ENCODE measurements at places on chromosomes 2 and 18. TPM values are rescaled to one million over a fixed set of nuclear protein-coding genes. Genes with fewer than 3 reads are reported as not detected.

Gene MGAT4A
- 5.6 TPM for total RNA-seq

Gene RNF103
- 8.5 TPM for total RNA-seq

Gene DLGAP1
- total RNA-seq = 59.5 TPM

DNA sequence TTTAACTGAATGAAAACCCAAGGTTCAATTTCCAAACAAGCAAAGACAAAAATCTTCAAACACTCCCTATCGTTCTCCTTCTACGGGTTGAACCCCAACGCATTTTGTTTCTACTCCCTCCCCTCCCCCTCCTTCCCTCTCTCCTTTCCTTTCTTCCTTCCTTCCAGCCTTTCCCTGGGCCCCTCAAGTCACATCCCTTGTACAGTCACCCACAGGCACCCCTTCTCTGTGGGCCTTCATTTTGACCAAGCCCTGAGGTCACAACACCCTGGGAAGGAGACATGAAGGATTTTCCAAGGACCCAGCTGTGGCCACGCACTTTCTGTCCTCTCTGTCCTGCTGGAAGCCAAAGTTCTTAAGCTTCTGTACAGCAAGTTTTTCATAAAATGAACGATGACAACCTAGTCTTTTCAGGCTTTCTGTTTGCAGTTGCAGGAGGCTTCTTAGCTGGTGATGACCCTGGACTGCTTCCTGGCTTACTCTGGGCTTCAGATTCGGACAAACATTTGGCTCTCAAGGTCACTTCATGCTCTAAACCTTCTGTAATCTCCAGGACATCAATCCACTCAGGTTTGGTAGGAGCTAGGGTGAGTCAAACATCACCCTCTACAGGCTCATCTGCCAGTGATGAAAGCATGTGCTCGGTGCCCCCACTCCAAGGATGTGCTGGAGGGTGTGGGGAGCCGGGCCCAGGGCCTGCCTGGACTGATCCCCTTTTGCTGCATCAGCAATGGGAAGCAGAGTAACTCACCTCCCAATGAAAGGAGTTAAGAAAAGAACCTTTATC, 25.5 kb downstream of the TMEM247 start:
- DNase-seq = no peak
- no peaks in the 10 kb centered on the region for H3K27me3 ChIP-seq
- no peaks in the 10 kb centered on the region for H3K36me3 ChIP-seq
- H3K27ac ChIP-seq = no peak overlapping the region
- H3K4me3 ChIP-seq = no peak overlapping the region
- H3K4me1 ChIP-seq = peaks cover 14% of the 10 kb centered on the region

DNA sequence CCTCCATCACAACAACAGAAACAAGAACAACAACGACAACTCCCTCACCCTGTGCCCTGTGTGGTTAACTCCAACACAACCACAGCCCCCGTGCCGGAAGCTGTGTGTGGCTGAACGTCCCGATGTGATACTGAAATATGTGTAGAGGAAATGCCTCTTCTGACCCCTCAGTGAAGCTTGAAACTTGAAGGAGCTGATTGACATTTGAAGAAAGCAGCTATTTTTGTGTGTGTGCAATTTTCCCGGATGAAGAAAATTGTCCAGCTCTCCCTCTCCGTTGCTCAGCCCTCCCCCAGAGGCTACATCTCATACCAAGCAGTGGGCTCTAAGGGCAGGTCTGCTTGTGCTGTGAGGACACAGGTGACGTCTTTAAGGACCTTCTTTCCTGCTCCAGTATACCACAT, 173.8 kb downstream of the ICOS start:
- no peaks in the 10 kb centered on the region for H3K27me3 ChIP-seq
- no peak overlapping the region for H3K4me3 ChIP-seq
- no peaks in the 10 kb centered on the region for H3K36me3 ChIP-seq
- DNase-seq = no peak
- H3K4me1 ChIP-seq = peaks cover 12% of the 10 kb centered on the region

Gene DGUOK
- 57.2 TPM for total RNA-seq

DNA sequence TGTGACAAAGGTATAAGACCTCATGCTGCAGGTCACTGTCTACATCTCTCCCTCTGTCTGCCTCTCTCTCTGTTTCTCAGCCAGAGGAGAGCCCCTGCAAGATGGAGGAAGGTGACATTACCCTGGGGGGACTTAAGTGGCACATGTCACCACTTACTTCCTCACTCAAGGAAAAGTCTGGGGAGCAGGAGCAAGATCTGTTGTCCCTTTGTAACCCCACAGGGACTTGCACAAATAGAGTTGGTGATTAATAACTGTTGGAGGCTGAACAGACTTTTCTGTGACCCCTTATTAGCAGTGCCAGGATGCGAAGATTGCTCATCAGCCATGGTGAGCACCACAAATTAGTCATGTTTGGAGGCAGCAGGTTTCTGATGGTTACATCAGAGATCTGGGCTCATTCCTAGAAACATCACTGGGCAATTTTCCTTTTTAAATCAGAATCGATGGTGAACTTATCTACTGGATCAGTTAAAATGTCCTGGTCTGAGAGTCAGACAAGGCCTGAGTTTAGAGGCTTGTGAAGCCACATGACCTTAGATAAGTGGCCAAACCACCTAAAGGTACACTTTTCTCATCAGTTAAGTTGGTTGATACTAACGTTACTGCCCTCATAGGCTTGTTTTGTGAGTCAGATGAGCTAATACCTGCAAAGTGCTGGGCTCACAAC, 81.2 kb upstream of the LTBP1 start:
- no peak overlapping the region for H3K27ac ChIP-seq
- H3K36me3 ChIP-seq = no peaks in the 10 kb centered on the region
- no peak for DNase-seq
- H3K4me3 ChIP-seq = no peak overlapping the region
- H3K27me3 ChIP-seq = no peaks in the 10 kb centered on the region

DNA sequence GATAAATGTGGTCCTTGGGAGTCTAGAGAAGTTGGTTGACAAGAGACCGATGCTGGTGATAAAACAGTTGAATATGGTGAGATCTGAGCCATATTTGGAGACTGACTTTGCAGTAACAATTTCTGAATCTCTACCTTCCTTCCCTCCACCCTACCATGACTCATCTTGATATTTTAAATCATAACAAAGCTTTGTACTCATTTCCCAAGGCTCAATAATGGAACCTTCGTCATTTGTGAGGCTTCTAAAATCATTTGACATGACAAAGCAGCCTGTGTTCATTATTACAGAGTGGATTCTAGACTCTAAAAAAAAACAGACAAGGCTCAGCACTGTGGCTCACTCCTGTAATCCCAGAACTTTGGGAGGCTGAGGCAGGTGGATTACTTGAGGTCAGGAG, 38.5 kb upstream of the PDCL3 start:
- no peak overlapping the region for H3K4me3 ChIP-seq
- no peak overlapping the region for H3K27ac ChIP-seq
- 0 out of 2 replicates have a peak, but pooled peaks cover 6% of the 10 kb centered on the region for H3K4me1 ChIP-seq

DNA sequence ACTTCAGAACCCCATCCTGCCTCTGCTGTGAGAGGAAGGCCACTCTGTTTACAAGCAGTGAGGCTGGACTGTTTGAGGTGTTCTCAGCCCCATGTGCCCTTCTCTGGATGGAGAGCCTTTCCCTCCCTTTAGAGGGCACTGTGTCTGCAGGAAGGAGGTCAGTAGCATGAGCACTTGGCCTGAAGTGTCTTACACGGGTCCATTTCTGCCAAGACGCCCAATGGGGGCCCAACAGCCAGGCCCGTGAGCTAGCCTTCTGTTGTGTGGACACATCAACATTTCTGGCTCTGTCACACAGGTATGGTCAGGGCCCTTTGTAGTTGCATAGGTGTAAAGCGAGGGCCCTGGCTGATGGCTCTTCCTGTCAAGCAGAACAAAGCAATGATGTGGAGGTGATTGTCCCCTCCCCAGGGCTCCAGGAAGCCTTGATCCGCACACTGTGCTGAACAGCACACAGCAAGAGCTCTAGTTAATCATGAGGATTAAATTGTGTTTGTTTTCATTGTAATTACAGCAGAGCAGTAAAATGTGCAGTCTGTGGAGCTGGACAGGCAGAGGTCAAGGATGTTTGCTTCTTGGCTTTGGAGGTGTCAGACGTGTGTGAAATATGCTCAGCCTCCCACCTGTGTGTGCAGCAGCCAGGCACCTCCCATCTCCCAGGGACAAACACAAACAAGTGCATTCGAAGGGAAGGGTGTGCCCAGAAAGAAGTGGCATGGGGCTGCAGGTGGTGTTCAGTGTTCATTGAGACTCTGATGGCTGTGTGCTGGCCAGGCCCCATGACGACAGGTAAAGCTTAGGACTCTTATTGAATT, 132.1 kb downstream of the SH3RF3 start:
- no peak overlapping the region for H3K27ac ChIP-seq
- no peaks in the 10 kb centered on the region for H3K27me3 ChIP-seq
- H3K4me3 ChIP-seq = no peak overlapping the region
- H3K36me3 ChIP-seq = no peaks in the 10 kb centered on the region
- DNase-seq = peak; percentile 40

- no peaks in the 10 kb centered on the region for H3K36me3 ChIP-seq
- peak; percentile 55 for DNase-seq
- no peak overlapping the region for H3K27ac ChIP-seq
- no peaks in the 10 kb centered on the region for H3K27me3 ChIP-seq
Observed at GRCh38 chr2:149027590-149028250, 10.8 kb upstream of the LYPD6B start.

GRCh38 chr18:32742579-32742978, 30.2 kb downstream of the KLHL14 start:
- no peak overlapping the region for H3K27ac ChIP-seq
- DNase-seq = peak; percentile 32
- H3K4me3 ChIP-seq = no peak overlapping the region
- no peaks in the 10 kb centered on the region for H3K36me3 ChIP-seq

Gene PLEK
- not detected for total RNA-seq

DNA sequence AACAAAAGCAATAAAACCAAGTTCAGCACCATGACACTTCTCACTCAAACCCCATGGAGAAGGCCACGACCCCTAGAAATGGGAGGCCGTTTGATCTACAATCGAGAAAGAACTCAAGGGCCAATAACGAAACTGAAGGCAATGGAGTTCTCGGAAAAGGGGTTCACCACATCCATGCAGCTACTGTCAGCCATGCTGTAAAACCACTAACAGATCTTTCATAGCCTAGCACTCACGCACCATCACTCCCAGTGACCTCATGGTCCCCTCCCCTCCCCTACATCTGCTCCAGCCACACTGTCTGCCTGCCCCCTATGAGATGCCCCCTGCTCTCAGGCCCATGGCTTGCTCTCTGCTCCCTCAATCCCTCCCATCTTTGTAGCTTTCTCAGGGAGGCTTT, 135.3 kb downstream of the TMEM163 start:
- no peak overlapping the region for H3K4me3 ChIP-seq
- DNase-seq = no peak
- no peaks in the 10 kb centered on the region for H3K36me3 ChIP-seq
- H3K27ac ChIP-seq = no peak overlapping the region

GRCh38 chr2:3024401-3024935, 353.1 kb downstream of the EIPR1 start:
- no peak overlapping the region for H3K27ac ChIP-seq
- no peak overlapping the region for H3K4me3 ChIP-seq
- H3K4me1 ChIP-seq = peaks cover 6% of the 10 kb centered on the region
- no peaks in the 10 kb centered on the region for H3K27me3 ChIP-seq

DNA sequence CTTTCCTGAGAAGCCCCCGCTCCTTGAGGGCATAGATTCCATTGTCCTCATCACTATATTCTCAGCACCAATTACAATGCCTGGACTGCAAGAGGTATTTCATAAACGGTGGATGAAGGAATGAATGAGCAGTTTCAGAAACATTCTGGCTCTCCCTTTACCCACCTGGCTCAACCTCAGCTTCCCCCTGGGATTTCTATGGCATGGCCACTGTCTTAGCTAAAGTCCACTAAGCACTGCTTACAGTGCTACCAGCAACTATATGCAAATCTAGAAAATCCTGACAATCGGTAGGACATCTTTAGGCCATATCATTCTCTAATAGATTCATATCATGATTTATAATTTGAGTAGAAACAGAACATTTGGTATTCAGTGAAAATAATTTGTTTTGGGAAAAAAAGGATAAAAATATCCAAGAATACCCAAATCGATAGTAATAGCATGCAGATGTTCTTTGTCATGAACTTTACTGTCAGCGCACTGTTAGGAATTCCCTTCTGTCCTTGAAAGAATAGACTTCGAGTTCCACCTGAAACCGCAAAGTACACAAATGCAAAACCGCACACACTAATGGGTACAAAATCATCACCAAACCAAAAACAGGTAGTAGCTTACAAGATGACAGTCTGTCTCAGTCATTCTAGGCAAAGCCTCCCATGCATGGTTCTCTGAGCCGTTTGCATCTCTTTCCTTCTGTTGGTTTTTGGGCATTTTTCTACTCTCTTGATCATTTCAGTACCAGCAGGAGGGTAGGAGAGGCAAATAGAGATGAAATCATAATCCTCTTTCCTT, 303.6 kb upstream of the ID2 start:
- no peaks in the 10 kb centered on the region for H3K4me1 ChIP-seq
- no peak overlapping the region for H3K27ac ChIP-seq
- H3K36me3 ChIP-seq = no peaks in the 10 kb centered on the region
- no peaks in the 10 kb centered on the region for H3K27me3 ChIP-seq

Gene GPR45
- total RNA-seq = 0.23 TPM

Gene NEB
- 8.2 TPM for total RNA-seq

DNA sequence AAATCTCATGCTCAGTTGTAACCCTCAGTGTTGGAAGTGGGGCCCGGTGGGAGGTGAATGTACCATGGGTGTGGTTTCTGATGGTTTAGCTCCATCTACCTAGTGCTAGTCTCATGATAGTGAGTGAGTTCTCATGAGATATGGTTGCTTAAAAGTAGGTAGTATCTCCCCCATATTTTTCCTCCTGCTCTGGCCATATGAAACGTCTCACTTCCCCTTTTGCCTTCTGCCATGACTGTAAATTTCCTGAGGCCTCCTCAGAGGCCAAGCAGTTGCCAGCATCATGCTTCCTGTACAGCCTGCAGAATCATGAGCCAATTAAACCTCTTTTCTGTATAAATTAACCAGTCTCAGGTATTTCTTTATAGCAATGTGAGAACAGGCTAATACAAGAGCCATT, 62.8 kb upstream of the RNF152 start:
- H3K4me1 ChIP-seq = peaks cover 4% of the 10 kb centered on the region
- H3K36me3 ChIP-seq = no peaks in the 10 kb centered on the region
- no peak overlapping the region for H3K4me3 ChIP-seq
- H3K27me3 ChIP-seq = no peaks in the 10 kb centered on the region
- no peak overlapping the region for H3K27ac ChIP-seq

DNA sequence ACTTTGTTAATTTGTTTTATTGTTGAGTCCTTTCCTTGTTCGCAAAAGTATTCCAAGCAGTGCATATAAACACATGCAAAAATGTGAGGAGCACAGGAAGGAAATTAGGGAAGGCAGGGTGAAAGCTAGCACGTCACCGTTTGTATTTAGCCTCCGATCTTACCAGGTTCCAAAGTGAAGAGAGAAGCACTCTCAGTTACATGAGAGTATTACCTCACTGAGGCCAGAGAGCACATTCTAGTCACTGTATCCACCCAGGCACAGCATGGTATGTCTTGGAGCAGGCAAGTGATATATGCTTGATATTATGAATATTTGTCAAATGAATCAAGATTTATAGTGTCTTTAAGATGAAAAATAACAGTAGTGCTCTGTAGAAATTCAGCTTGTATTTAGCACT, 6.5 kb upstream of the TMEM182 start:
- no peaks in the 10 kb centered on the region for H3K27me3 ChIP-seq
- H3K4me1 ChIP-seq = no peaks in the 10 kb centered on the region
- H3K36me3 ChIP-seq = no peaks in the 10 kb centered on the region
- H3K4me3 ChIP-seq = no peak overlapping the region

Data from GM23338 (cell line).